ENCODE measurements at places on chromosomes 3 and 15.

GRCh38 chr15:51600114-51600513 lies 22.5 kb downstream of the DMXL2 start:
- DNase-seq, result no peak

DNA sequence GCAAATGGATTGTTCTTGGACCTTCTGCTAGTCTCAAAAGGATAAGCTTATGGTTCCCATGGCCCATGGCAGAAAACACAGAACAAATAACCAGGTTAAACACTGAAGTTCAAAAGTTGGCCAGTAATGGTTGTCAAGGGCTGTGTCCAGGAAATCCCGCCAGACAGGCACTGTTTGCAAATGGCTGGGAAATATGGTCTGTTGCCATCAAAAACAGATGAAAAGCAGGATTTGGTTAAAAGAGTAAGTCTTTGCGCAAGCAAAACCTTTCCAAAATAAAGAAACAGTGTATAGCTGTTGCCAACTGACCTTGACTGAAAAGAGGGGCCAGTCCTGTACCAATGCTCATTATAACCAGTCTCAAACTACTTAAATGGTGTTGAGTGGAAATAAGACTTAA lies 58.6 kb downstream of the WWTR1 start:
- no peak for DNase-seq

DNA sequence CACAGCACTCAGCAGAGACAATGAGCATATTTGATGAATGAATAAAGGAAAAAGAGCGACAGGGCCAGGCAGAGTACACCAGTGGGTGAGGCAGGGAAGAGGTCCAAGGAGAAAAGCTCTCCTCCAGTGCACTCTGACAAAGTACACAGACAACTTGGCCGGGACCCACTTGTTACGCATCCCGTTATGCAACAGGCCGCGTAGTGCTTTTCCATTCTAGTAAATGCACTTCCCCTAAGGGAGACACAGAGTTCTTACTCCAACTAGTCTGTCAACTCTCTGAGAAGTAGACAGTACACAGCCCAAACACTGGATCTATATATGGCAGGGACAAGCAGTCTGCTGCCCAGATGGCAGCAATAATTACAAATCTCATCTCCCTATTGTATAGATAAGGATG lies 18.5 kb downstream of the LARP6 start:
- peak; percentile 64 for DNase-seq

DNA sequence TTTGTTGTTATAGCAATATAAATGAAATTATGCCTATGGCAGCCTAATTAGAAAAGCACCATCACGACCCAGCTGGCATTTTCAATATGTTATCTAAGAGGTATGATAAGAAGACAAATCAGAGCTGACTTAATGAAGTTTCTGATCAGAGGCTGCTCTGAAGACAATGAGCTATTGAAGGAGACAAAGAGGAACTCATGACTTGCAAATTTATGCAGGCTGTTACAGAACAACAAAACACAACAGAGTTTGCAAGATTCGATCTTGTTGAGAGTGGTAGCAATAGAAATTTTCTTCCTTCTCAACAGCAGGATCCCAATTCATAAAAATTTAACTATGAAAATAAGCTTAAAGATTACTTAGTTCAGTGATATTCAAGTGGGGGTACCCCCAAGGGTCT lies 7.7 kb downstream of the CCDC54 start:
- no peak for DNase-seq

- no peak for DNase-seq
Observed at GRCh38 chr3:120823156-120823555, 80.6 kb downstream of the GTF2E1 start.

DNA sequence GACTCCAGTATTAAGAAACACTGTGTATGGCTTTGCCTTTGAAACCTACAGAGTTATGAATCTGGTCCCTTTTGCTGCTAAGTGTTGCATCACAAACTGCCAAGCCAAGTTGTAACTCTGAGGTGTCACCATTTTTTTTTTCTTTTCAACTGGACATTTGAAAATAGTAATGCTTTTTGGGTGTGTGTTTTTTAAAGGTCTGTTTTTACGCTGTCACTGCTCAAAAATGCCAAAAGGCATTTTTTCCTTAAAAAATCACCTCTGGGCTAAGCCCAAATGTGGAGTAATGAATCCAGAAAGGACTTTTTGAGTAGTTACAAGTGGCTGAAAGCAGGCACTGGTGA lies 9.5 kb downstream of the SMAD3 start:
- no peak for DNase-seq

DNA sequence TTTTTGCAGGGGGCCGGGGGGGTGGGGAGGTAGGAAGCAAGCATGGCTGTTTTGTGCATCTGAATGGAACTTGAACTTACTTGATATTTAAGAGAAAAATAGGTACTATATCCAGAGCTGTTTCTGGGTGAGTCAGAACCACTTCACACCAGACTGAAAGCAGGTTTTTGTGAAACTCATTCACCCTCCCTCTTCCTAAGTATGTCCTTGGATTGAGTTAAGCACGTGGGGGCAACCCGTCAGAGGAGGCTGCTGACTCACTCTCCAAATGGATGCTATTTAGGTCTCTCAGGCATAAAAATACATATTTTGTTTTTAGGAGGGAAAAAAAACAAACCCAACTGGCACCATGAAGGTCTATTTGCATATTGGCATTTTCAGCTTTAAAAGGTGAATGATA lies 270.3 kb downstream of the RYR3 start:
- no peak for DNase-seq

DNA sequence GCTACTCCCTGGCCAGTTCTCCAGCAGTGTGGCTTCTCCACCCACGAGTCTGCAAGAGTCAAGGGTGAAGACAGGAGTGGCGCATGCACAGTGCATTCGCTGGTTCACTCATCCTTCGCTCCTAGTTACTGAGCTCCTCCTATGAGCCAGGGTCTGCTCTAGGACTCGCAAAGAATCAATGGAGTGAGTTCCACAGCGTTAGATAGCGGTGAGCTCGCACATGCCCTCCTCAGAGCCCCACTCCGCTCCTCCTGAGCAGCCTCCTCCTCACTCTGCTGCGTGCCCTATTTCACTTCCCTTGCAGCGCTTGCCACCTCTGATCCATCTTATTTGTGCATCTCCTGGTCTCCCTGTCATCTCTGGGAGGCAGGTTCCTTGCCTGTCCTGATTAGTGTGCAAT lies 63.0 kb downstream of the NUP210 start:
- DNase-seq, result no peak

DNA sequence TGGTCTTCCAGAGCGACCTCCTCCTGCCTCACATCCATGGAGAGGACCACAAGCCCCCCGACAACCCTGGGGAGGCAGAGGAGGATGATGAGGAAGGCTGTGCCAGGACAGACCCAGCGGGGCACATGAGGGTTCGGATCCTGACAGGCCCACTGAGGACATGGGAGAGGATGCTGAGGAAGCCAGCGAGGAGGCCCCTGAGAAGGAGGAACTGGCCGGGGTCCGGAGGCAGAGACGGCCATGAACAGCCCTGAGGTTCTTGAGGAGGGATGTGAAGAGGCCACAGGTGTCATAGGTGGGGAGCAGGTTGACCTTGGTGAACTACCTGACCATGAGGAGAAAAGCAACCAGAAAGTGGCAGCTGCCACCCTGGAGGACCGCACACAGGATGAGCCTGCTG lies 54.9 kb upstream of the WNT7A start:
- no peak for DNase-seq

GRCh38 chr3:108133858-108134554 lies 43.2 kb upstream of the CD47 start:
- DNase-seq, result no peak
